Frontal cortex (tissue), 4 donors: ENCODE measurements at places on chromosomes 12 and 14. TPM values are rescaled to one million over a fixed set of nuclear protein-coding genes. Genes with fewer than 3 reads are reported as not detected.

GLIPR1L2 gene
- total RNA-seq, result 0.41 TPM

PPP1R36 gene
- total RNA-seq, result 0.82 TPM

GRCh38 chr12:85059594-85059993, 23.4 kb downstream of the LRRIQ1 start:
- no peak for DNase-seq

DNA sequence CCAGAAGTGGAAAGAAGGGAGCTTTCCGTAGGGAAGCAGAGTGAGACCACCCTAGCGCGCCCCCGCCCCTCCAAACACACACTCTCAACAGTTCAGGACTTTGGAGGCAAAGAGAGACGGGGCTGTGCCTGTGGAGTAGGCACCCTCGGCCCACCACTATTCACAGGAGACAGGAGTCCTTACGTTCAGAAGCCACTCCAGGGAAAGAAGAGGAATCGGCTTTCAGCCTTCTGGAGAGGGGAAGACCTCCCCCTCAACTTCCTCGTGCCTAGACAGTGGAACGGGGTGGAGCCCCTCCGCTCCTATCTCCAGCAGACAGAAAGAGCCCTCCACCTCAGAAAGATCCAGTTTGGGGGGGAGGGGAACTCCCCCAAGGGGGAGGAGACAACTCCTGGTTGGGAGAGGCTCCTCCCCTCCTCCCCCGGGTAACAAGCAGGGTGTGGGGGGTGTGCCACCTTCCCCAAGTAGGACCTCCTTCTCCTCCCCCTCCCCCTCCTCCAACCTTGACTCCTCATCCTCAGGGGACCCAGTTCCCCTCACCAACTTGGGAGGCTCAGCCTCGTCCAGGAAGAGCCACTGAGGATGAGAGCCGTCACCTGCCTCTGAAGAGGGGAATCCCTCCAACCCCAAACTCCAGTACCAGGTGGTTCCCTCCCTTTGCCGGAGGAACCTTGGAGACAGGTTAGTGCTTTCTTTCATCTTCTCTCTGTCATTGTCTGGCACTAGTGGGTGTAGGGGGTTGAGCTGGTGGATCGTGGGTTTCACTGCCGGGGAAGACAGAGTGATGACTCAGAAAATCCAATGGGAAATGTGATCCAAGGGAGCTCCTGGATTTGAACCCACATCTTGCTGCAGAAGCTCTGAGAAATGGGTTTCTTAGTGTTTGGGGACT, 883 bp downstream of the FOXJ2 start:
- peak; percentile 77 for DNase-seq

- no peak for DNase-seq
These were observed 9.4 kb upstream of the ZNF740 start for GRCh38 chr12:53170876-53171724.

GRCh38 chr14:31541702-31542101, 19.5 kb upstream of the NUBPL start:
- no peak for DNase-seq

DNA sequence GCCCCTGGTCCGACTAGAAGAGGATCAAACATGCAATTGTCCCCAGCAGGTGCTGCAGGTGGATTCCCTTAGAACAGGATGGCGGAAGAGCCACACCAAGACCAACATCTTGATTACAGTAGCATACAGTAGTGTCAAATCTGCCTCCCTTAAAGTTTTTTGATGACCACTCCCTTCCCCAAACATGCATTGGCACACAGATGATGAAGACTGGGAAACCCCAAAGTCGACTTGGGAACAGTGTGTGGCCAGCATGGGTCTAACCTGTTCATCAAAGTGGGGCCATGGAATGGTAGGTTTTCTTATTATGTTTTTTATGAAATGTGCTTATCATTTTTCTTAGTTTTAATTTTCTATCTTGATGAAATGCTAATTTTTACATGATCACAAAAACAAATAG, 8.8 kb downstream of the PLXNC1 start:
- no peak for DNase-seq

GRCh38 chr14:76640923-76641395, 120.3 kb upstream of the VASH1 start:
- no peak for DNase-seq

DNA sequence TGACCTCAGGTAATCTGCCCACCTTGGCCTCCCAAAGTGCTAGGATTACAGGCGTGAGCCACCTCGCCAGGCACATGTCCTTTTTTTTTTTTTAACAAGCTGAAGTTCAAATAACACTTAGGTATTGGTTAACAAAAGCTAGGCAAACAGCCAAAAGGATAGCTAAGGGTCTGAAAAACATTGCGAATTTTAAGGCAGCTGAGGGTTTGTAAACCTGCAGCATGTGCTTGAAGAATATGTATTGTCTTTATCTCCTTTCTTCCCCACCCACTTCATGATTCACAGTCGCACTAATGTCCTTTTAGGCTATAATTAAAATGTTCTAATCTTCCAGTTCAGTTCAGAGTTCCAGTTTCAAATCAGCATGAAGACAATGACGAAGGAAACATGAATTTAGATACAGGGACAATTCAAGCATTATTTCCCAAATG, 30.1 kb upstream of the CERS5 start:
- DNase-seq, result no peak

- no peak for DNase-seq
These were observed 125.5 kb downstream of the NT5DC3 start for GRCh38 chr12:103715494-103715893.
